Muscle of back (tissue), 13 donors: ENCODE measurements at places on chromosomes 2 and 18.

DNA sequence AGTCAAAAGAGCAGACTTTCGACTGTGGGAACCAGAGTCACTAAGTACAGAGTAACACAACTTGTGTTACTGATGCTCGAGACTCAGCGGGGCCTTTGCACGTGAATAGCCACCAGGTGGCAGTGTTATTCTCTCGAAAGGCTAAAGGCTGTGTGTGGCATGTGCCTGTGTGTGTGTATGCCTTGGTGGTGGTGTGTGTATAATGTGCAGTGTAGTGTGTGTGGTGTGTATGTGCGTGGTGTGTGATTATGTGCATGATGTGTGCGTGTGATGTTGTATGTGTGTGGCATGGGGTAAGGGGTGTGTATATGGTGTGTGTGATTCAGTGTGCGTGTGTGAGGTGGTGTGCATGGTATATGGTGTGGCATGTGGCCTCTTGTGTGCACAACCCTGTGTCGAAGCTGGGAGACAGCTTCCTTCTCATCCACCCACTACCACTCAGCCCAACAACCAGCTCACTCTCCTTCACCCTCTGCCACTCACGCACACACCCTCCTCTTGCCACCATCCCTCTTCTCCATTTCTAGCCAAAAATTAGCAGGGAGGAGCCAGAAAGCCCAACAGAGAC, 83.0 kb upstream of the ZNF532 start:
- peak; percentile 85 for DNase-seq

DNA sequence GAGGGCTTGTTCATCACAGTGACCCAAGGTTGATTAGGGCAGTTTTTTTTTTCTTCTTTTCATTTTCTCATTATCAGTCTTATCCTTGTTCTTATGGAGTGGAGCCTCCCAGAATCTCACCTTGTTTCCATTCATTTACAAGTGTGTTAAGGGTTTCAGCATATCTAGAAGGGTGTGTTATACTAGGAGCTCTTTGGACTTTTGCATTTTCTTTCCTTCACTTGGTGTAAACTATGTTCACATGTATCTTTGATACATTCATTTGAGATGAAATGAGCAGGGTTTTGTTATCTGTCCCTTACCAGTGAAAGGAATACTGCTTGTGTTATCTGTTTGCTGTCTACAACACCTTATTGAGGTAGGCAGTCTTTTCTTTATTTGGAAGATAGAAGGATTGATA, 96.7 kb downstream of the WDR7 start:
- no peak for DNase-seq

GRCh38 chr2:211900000-211900399, 638.6 kb downstream of the ERBB4 start:
- peak; percentile 23 for DNase-seq

- DNase-seq: no peak
Measured at GRCh38 chr2:16318474-16319195, 347.0 kb downstream of the CYRIA start.

- DNase-seq: peak; percentile 62
Measured at GRCh38 chr18:12031846-12032245, 50.5 kb downstream of the IMPA2 start.

DNA sequence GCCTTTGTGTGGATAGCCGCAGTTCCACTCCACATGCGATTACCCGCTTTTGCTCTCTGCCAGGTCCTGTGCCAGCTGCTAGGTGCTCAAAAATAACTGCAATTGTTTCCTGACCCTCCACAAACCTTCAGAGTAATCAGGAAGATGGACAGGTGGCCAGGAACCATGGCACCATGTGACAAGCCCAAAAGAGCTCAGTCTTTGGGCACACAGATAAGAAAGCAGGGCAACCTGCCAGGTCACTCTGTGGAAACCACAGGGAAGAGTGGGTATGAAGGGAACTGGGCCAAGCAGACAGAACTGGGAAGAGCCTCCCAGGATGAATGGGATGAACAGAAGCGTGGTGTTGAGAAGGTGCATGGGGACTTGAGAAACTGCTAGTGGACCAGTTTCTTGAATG, 79.4 kb upstream of the AGAP1 start:
- no peak for DNase-seq

DNA sequence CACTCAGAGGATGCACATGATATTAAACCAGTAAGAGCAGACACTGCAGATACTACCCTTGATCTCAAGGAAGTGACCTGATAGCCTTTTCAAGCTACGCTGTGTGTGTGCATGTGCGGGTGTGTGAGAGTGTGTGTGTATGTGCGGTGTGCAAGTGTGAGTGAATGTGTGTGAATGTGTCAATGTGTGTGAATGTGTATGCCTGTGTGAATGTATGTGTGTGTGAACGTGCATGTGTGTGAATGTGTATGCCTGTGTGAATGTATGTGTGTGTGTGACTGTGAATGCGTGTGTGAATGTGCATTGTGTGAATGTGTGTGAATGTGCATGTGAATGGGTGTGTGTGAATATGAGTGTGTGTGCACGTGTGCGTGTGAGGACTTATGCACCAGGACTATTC, 53.8 kb downstream of the KCNG2 start:
- DNase-seq: no peak

DNA sequence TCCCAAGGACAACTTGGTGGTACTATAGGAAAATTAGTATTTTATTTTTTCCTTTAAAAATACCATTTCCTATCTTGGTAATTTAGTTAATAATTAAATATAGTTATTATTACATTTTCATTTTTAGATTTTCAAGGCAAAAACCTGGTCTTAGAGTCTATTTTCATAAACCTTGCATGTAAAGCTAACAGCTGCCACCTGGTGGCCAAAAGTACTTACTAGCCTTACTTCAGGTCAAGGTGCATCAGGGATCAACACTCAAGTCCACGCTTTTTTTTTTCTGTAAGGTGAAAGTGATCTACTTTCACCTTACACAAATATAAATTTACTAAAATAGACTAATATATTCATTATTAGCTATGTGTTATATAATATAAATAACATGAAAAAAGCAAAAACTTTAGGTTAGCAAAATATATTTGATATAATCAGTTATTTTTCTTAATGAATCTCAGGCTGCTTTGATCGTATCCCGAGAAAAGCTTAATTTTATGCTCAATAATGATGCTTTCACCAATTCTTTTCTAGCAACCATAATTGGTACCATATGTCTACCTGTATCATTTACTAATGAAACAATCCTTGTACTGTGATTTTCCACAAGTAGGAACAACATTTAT, 62.5 kb downstream of the RELCH start:
- peak; percentile 58 for DNase-seq

GRCh38 chr18:48929941-48930713, 20.6 kb downstream of the SMAD7 start:
- peak; percentile 81 for DNase-seq

DNA sequence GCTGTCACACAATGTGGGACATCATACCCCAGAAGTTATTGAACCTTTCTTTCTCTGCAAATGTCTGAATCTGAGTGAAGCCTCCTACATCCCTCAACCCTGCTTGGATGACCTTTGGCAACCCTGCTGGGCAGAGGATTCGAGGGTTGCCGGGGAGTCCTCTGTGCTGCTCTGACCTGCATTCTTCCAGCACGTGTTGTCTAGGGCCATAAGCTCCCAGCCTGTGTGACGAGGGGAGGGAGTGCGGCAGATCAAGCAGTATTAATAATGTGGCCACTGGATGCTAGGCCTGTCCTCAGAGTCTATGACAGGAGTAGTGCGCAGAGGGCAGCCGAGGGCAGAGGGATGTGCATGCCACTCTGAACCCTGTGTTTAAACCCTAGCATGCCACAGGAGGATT, 58.8 kb downstream of the RPL37A start:
- no peak for DNase-seq

GRCh38 chr18:59661891-59662701, 35.1 kb downstream of the CCBE1 start:
- DNase-seq: no peak

DNA sequence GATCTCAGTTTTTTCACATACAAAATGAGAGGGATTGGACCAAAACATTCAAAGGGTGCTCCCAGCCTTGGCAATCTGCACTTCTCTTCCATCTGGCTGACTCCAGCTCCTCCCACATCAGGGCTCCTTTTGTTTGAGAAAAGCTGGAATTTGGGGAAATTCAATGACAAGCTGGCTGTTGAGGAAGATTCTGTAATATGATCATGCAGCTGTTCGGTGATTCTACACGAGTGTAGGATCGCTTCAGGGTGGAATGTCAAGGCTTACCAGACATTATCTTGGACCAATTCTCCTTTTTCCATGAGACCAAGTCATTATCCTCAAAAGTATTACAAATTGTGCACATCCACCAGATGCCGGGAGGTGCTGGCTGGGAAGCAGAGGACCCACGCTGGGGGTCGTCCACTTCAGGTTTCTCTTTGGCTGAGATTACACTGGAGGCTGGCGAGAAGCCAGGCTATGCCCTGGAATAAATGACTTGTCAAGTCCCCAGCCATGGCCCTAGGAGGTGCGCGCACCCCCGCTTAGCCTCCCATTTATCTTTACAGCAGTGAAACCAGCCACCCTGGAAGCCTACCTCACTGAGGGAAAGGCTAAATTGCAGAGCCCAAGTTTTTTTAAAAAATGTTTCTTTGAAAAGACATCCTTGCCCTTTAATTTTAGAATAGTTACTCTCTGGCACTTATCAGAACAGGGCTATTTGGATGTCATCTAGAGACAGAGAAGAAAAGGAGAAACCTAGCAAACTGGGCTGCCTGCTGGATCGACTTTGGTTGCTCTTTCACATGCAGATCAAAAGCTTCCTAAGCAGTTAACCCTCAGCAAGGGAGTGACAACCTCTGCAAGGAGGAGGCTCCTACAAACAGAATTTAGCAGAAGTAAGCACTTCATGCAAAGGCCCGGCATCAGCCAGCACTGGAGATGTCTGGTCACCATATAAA, 42.5 kb upstream of the LCLAT1 start:
- no peak for DNase-seq

DNA sequence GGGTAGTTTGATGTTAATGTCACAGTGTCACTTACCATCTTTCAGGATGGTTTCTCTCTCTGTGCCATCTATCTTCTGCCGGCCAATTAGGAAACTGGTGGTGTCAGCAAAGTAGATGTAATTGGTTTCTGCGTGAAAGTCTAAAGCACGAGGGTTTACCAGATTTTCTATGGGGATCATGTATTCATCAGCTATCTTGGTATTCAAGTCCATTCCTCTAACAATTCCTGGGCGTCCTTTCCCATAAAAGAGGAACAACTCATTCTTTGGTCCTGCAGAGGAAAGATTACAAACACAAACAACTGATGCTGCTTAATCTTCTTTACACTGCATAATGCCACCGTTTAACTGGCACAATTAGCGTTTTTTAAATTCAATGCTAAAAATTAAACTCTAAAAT, 1081.9 kb downstream of the LRP1B start:
- no peak for DNase-seq

- no peak for DNase-seq
Measured at GRCh38 chr2:143422681-143423080, 293.5 kb downstream of the ARHGAP15 start.

- DNase-seq: no peak
Measured at GRCh38 chr18:32280911-32281310, 91.1 kb downstream of the MEP1B start.

DNA sequence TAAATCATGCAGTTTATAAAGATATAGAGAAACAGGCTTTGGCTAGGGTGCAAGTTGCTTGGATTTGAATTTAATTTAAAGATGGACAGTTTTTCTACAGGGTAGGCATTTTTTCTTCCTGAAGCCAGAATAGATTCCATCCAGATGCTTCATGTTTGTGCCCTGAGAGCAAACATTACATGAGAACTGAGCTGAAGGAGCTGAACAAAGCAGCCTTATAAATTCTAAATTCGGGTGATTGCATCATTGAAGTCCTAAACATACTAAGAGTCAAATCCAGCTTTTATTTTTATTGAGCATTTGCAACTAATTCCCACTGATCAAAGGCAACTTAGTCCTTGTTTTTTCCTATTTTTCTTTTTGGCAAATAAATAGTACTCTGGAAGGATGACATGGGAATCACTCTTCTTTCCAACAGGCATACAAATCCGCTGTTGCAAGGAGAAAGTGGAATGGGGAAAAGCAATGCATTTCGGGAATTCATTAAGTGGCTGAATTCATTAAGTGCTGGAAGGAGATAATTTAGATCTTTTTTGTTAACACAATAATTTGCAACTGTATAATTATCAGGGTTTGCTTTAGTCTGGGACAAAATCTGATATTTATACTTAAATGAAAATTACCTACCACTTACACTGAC, 828.0 kb downstream of the SLC4A3 start:
- DNase-seq: peak; percentile 25

GRCh38 chr2:24153478-24153877, 21.4 kb upstream of the FAM228A start:
- DNase-seq: no peak

- DNase-seq: no peak
Measured at GRCh38 chr2:177796011-177796410, 276.6 kb downstream of the PDE11A start.

GRCh38 chr2:142974288-142975024, 97.0 kb downstream of the KYNU start:
- peak; percentile 9 for DNase-seq

- DNase-seq: no peak
Measured at GRCh38 chr18:42228581-42228980, 273.5 kb downstream of the PIK3C3 start.

DNA sequence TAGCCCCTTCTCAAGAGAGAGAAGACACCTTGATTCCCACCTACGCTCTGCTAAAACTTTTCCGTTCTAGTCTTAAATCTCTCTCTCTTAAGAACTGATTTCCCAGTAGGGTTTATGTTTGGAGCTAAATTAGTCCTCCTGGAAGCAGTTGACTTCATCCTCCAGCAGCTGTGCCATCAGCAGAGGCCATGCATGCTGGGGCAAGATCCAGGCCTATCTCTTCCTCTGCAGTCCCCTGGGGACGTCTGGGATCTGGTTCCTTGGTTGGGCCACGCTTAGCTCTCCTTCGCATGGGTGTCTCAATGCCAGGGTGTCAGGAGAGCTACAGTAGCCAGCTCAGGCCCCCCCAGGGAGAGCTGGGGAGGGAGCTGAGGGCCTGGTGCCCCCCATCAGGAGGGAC, 49.7 kb downstream of the HPCAL1 start:
- no peak for DNase-seq

GRCh38 chr2:20970068-20970467, 73.8 kb downstream of the APOB start:
- no peak for DNase-seq

DNA sequence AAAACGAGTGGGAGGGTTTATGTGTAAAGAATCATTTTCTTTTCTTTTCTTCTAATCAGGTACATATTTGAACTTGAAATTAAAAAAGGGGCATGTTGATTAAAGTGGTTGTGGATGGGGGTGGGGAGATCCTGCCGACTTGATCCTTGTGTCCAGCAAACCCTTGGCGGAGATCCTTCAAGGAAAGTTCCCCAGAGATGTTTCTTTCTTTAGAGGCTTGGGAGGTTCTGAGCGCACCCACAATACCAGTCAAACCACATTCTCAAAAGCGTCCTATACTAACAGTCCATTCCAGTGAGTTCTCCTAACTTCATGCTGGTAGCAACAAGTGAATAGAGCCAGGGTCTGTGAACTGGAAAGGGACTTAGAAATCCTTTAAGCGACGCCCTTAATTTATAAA, 49.2 kb downstream of the MYCN start:
- DNase-seq: no peak
